Erythroblast (primary cell): ENCODE measurements at places on chromosomes 3 and 15.

- DNase-seq = no peak
Measured at GRCh38 chr3:100725935-100726513, 16.7 kb downstream of the TFG start.

DNA sequence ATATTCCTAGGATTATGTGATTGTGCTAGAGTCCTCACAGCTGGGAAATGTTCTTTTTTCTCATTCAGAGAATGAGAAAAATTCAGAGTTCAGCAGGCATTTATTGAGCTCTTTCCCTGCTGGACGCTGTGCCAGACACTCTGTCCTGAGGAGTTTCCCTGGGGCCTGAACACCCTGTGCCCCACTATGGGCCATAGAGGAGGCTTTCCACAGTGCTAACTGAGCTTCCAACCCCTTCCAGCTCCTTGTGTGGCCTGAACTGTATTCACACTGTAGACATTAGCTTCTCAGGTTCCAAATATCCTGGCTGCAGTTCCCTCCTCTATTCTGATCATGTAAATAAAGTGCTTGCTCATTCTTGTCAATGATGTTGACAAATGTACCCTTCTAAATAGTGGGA is 10.0 kb downstream of the ABHD2 start:
- DNase-seq = no peak

- DNase-seq = no peak
Measured at GRCh38 chr15:68666120-68666811, 87.5 kb downstream of the CORO2B start.

GRCh38 chr3:69165744-69166143 is 43.3 kb upstream of the LMOD3 start:
- DNase-seq = no peak

DNA sequence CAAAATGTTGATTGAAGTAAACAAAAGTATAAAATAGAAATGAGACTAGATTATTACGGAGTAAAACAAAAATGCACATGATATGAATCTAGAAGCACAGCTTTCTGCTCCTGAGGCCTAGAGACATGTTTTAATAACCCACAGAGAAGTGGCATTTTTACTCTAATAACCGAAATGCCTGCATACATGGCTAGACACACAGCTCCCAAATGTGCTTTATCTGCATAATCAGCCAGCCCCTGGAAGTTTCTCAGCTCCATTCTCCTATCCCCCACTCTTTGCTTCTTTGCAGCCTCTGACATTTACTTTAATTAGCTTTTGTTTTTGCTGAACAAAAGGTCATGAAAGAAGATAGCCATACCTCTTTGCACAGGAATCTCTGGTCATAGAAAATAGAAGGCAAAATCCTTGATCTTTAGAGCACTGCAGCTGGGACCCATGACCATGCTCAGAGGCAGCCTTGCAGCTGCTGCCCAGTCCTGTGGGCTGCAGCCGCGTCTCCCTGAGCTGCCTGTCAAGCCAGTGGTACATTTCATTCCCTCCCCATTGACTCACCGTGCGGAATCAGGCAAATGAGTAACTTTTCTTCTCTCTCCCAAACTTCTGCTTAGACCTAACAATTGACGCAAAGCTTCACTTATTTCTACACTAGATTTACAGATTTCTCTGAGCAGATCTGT is at the start of gene VEPH1:
Gene VEPH1 (minus strand): TSS at position 501 of the 680 bp plus-strand sequence. CDS start 8,067 bp downstream, outside the sequence.
- DNase-seq = no peak

DNA sequence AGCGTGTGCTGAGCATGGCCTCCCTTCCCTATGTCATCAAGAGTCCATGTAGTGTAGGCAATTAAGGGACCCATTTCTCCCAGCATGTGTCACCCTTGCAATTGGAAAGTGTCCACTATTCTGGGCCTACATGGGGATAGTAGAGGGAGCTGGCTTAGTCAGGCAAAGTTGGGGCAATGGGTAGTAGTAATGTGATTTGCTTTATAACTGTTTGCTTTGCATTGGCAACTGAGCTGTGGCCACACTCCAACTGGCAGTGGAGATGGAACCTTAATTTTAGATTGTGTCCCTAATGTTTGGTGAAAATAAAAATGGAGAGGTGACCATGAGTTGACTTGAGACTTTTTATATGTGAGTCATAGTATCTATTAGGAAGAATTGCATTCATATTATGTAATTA is 97.7 kb upstream of the SAMMSON start:
- no peak for DNase-seq

DNA sequence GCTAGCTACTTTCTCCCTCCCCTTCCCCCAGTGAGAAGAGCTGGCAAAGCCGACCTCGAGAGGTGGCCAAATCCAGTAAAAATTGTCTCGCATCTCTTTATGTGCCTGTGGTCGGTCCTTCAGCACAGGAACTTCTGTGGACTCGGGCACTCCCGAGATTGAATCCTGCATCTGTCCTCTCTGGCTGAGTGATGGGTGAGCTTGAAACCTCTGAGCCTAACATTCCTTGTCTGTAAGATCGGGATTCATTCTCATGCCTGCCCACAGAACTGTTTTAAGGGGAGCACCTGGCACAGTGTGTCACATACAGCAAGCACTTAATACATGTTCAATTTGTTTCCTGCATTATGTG is 11.3 kb downstream of the CX3CR1 start:
- DNase-seq = no peak

- peak; percentile 49 for DNase-seq
Measured at GRCh38 chr3:198092276-198092675, 132.3 kb downstream of the LMLN start.

GRCh38 chr3:114218006-114218405 is 19.4 kb downstream of the ZNF80 start:
- no peak for DNase-seq

- DNase-seq = no peak
Measured at GRCh38 chr15:39796601-39797000, 14.0 kb upstream of the FSIP1 start.

GRCh38 chr3:169624533-169624972 is 39.0 kb downstream of the MECOM start:
- no peak for DNase-seq

DNA sequence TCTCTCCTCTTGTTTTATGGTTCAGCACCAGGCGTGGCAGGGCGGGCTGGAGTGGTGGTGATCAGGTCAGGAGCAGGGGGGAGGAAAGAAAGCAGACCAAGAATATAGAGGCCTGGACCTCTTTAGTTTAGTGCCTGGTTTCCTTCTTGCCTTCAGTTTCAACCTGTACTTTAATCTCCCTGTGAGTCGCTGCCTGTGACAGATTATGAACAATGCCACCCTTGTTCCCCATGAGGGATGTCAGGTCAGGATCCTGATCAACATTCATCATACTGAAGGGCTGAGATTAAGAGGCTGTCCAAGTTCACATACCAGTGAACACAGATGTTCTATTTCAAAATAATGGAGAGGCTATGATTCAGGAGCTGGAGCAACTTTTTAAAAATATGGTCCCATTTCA is 11.4 kb downstream of the ENTPD3 start:
- DNase-seq = no peak

GRCh38 chr3:28386049-28386448 is 37.4 kb upstream of the AZI2 start:
- no peak for DNase-seq

DNA sequence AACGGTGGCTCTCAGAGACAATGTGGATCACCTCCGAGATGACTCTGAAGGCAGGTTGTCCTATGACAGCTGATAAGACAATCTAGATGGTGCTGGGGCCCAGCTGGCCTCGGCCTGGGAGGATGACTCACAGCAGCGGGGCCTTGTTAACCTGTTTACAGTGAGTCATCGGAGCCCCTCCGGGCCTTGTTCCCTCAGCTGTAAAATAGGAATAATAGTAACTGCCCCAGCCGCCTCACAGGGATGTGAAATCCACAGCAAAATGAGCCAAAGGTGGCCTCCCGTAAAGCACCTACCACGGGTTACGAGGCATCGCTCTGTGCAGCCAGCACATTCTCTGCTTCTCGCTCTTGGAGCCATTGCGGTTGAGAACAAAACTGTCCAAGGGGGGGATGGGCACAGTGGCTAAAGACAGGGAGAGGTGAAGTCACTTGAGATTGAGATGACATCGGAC is 88.6 kb upstream of the RASGRF1 start:
- peak; percentile 21 for DNase-seq

- DNase-seq = no peak
Measured at GRCh38 chr15:75887178-75887577, 16.5 kb upstream of the FBXO22 start.
